Pons (tissue), 1 donor: ENCODE measurements at places on chromosomes 1 and 21.

DNA sequence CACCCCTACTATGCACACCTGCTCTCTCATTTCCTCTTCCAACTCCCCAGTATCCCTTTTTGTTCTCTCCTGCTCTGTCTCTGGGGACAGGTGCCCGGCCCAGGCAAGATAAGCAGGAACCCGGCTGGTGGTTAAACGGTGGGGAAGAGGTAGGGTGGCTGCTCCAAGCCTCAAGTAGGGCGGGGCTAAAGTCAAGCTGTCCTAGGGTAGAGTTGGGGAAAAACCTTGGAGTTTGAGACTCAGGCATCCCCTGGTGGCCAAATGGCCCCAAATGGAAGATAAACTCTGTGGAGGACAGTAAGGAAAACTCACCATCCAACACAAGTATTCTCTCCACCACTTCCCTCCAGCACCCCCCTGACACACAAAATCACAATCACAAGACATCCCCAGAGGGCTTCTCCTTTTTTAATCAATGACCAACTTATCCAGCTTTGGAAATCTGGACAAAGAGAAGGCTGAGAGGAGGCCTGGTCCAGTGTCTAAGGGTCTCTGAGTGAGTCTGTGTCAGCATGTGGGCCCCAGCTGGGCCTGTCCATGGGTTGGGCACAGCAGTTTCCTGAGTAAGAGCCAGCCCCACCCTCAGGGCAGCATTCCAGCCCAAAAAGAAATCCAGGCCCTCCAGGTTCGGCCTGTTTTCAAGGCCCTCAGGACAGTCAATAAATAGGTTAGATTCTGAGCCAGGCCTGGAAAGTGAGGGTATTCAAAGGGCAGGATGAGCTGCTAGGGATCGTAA is 9.8 kb downstream of the POMGNT1 start:
- DNase-seq: no peak

DNA sequence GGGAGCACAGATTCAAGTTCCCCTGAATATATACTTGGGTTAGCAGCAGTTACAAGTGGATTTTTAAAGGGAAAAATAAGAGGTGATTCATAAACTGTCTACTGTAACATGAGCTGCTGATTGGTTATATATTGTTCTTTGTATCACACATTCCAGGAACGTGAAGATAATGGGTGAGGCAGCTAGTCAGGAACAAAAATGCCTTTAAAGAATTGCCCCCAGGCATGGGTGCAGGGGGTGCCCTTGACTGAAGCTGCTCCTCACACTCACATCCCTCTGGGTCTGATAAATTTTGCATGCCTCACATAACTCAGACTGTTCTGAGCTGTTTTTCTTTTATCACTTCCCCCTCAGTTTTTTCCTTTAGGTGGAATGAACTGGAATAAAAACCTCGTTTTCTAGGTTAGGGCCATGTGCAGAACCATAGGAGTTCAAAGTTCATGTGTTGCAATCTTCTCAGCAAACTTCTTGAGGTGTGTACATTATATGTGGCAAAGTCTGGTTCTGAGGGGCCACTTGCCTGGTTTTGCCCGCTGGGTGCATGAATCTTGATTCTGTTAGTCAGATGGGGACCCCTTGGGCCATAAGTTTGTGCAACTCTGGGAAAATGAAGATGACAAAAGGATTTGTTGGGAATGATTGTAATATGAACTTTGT is 21.1 kb downstream of the TBX19 start:
- no peak for DNase-seq

- no peak for DNase-seq
Observed at GRCh38 chr1:107251839-107252238, 111.0 kb downstream of the NTNG1 start.

DNA sequence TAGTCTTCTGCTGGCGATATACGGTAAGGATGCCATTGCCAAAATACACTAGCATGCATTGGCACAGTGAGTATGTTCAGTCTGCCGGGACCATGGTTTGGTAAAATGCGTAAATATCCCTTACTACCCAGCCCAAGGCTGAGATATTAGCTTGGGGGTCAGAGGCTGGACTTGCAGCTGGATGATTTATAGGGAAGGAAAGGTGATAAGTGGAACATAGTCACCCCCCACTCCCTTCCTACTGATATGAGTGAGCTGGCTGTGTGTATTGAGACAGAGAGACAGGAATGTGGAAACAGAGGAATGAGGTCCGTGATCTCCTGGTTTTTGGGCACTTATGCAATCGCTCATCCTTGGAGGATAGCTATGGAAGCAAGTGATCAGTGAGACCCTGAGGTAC is 642.8 kb downstream of the KCNT2 start:
- DNase-seq: no peak

- no peak for DNase-seq
Observed at GRCh38 chr1:165877940-165878556, 50.6 kb downstream of the UCK2 start.
